ENCODE measurements at places on chromosomes 6 and 20. TPM values are rescaled to one million over a fixed set of nuclear protein-coding genes. Genes with fewer than 3 reads are reported as not detected.

- DNase-seq = no peak
These were observed 10.3 kb downstream of the DUSP15 start for GRCh38 chr20:31859998-31860380.

DNA sequence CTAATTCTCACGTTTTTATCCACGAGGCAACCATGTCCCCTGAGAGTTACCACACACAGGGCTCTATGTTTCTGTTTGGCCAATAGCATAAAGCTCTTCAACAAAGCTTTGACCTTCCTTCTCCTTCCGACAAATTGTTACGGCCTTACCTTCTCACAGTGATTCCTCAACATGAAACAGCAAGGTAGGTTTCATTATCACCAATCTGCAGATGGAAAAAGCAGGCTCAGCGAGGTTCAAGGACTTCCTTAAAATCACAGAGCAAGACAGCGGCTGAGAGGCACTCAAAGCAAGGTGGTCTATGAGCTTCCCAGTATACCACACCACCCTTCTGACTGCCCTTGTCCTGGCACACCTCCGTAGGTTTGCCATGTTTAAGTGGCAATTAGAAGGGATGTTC lies 360.0 kb downstream of the CD83 start:
- no peak for DNase-seq

GRCh38 chr20:11901127-11901526 lies 16.6 kb upstream of the BTBD3 start:
- no peak for DNase-seq

DNA sequence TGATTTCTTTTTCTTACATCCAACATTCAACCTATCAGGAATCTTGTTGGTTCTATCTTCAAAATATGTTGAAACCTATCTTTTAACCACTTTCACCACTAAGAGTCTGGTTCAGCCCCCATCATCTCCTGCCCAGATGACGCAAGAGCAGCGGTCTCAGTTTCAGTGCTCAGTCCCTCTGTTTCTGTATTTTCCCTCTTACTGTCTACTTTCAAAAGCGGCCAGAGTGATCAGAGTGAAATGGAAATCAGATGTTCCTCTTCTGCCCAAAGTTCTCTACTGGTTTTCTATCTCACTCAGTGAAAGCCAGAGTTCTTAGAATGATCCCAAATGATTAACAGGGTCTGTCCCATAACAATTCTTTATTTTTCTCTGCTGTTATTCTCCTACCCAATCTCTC lies 147.9 kb upstream of the PDE7B start:
- DNase-seq = no peak

GRCh38 chr6:136149311-136149710 lies 100.8 kb downstream of the MTFR2 start:
- no peak for DNase-seq

DNA sequence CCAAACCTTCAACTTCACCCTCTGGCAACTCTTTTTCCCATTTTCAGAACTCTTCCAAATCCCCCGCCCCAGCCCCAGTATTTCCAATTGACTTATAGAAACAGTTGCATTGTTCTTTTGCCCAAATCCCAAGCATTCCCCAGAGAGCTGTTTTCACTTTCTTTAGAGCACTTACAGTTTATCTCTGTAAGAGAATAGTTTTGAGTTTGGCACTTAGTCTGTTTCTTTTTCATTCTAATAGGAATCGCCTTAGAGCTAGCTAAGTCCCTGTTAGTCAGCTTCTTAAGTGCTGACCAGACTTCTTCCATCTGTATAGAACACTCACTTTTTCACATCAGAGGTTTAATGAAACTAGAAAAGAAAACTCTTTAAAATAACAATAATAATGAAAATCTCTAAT lies 374.2 kb upstream of the FLRT3 start:
- no peak for DNase-seq

DNA sequence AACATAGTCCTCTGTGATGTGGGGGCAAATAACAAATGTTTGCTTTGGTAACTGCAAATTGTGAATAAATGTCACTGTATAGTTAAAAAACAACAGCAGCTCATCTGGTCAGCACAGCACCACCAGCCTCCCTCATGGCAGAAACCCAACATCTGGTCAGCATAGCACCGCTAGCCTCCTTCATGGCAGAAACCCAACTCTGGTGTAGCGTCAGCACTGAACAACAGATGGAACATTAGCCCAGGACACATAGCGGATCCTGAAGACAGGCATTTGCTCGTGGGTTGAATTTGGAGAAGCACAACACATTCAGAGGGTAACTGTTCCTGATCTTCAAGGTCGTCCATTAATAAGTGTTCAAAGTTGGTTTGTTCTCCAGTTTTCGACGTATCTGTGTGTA lies 265.9 kb downstream of the DLL1 start:
- no peak for DNase-seq

Gene PACRG
- total RNA-seq = 1.5 TPM

Gene TFAP2A
- 1.9 TPM for total RNA-seq

DNA sequence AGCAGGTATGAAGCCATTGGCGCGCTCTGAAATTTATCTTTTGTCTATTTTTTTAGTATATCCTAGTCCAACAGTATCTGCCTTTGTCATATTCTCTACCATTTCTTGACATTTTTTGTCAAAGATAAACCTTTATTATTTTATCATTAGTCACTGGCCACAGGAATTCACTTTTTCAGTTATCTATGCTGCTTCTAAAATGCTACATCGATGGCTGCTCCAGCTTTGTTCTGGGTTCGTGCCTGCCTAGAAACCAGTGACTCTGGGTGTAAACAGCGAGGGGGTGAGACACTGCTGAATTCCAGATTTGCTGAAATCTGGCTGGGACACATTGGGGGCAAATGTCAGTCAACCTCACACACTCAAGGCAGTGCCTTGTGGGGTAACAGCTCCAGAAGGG lies 193.4 kb downstream of the CDC5L start:
- no peak for DNase-seq

DNA sequence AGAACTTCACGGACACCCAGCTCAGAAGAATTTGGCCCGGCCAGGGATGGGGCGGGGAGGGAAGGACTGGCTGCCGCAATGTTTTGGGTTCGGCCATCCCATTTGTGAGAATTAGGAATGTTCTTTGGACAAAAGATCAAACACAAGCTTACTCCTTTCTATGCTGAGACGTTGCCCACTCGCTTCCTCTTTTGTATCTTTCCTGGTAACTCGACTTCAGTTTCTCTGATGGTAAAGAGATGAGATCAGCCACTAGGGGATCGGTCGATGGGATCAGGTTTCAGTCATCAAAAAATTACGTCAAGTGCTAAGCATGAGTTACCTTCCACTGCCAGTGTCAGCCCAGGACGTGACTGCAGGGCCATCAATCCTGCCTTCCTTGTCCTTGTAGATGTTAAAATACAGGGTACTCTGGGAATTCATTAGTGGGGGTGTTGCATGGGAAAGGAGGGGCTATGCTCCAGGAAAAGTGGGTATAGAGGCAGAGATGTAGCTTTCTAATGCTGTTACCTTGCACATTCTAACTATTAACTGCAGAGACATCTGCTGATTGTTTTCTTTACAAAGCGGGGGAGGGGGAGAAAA lies 190.2 kb downstream of the TSHZ2 start:
- no peak for DNase-seq

GRCh38 chr6:72504406-72504805 lies 117.5 kb upstream of the KCNQ5 start:
- no peak for DNase-seq

DNA sequence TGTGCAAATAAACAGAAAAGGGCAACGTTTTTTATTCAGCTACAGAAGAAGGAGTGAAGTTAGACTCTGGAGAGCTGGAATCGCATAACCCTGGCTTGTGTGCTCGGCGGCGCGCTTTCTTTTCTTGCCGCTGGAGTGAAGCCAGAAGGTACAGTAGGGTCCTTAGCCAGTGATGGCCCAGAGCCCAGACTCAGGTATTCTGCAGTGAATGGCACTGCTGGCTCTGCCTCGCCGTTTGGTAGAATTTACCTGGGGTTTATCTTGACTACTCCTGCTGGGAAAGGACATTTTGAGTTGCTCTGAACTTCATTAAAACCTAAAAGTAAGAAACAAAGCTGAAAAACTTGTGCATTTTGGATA lies 56.9 kb upstream of the TIAM2 start:
- DNase-seq = peak; percentile 68

DNA sequence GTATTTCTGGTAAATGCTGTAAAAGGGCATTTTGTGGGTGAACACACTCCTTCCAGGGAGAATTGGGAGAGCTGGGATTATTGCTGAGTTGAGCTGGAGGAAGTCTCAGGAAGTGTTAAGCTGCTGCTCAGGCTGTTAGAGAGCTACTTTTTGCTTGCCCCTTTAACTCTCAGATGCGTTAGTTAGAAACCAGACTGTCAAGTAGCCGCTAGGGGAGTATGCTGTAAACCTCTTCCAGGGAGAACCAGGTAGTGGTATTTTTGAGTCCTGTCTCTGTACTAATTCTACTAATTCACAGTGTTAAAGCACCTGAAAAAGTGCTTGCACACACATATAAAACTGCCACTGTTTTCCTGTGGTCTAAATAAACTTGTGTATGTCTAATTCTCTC lies 6.6 kb upstream of the GFRAL start:
- DNase-seq = no peak

Gene SAMD3
- 5.2 TPM for total RNA-seq

GRCh38 chr20:53982624-53983023 lies 87.8 kb downstream of the BCAS1 start:
- no peak for DNase-seq

Gene COL21A1
- 15.6 TPM for total RNA-seq

DNA sequence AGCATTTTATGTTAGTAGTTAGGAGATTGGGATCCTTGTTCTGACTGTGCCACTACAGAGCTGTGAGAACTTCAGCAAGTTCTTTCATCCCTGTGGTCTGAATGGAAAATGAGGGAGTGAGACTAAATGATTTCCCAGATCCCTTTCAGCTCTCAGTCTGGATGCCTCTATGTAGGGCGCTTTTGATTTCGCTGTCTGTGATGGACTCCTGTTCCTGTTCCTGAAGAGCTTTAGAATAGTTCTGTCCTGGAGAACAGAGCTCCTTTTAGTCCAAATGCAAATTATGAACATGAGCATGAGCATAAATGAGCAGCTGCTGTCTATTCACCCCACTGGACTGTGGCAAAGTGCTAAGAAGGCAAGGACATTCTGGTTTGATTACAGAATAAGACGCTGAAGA lies 61.4 kb upstream of the NT5E start:
- DNase-seq = no peak

DNA sequence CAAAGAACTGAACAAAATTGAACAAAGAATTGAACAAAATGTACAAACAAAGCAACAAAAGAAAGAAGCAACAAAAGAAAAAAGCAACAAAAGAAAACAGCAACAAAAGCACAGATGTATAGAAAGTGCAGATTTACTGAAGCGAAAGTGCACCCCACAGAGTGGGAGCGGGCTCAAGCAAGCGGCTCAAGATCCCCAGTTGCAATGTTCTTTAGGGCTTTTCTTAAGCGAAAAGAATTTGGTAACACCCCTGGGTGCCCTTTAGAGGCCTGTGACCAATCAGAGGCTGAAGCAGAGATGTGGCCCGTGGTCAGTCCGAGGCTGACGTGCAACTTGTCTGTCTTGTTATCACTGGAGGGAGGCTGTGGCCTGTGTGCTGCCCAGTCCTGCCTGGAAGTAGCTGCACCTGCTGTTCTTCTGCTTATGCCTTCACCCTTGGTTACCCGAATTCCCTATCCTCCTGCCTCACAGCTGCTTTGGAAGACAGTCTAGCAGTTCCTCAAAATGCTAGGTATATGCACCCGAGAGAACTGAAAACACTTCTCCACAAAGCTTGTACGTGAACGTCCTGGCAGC lies 13.2 kb upstream of the KIF25 start:
- no peak for DNase-seq

DNA sequence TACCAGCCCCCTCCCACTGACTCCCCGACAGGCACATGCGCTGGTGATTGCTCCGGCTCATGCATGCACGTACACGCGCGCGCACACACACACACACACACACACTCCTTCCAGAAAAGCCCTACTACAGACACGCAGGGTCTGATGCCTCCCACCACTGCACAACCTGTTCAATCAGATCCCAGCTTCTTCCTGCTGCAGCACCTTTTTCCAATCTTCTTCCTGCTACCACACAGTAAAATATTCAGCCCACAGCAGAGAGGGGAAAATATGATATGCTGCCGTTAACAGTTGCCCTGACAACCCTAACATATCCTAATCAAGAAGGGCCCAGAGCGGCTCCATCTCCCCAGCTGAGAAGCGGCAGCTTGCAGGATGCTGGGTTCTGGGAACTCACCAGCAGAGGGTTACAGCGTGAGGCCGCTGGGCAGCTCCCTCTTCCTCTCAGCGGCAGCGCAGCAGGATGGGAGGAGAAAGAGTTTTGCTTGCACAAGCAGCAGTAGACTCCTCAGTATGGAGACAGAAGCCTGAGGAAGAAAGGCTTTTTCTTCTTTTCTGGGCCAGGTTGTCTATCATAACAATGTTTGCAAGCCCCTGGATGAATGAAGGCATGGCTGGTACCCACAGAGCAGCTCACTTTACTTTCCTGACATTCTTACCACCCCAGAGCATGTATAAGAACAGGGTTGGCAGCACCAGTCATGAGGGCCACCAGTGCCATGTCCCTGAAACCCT lies 23.9 kb downstream of the MAP7 start:
- peak; percentile 76 for DNase-seq

- DNase-seq = no peak
These were observed 120.4 kb downstream of the MYLK4 start for GRCh38 chr6:2630359-2630758.

DNA sequence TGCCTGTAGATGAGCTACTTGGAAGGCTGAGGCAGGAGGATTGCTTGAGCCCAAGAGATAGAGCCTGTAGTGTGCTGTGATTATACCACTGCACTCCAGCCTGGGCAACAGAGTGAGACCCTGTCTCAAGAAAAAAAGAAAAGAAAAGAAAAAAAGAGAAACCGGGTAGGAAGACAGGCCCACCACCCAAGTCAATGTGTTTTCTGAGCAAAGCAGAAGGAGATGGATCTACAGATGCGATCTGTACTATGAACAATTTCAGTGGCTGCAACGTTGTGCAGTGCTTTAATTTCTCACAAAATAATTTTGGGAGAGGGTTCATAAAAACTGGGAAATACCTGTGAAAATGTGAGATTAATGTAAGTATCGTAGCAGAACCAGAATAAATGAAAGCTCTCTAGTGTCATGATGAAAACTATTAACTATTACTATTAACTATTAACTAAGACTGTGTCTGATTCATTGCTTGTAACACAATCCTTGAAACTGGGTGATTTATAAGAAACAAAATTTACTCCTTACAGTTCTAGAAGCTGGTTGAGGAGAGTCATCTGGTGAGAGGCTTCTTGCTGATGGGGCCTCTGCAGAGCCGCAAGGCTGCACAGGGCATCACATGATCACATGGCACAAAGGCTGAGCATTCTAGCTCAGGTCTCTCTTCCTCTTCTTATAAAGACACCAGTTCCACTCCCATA lies 233.1 kb upstream of the ZNF217 start:
- DNase-seq = no peak

- no peak for DNase-seq
These were observed 151.6 kb downstream of the PRKN start for GRCh38 chr6:162576016-162576415.

Gene GNAS-AS1
- 1.1 TPM for total RNA-seq
